ENCODE measurements at places on chromosomes 6 and 20.
A peak's percentile ranks its signal among the peaks of the same experiment; 100 is the strongest.

DNA sequence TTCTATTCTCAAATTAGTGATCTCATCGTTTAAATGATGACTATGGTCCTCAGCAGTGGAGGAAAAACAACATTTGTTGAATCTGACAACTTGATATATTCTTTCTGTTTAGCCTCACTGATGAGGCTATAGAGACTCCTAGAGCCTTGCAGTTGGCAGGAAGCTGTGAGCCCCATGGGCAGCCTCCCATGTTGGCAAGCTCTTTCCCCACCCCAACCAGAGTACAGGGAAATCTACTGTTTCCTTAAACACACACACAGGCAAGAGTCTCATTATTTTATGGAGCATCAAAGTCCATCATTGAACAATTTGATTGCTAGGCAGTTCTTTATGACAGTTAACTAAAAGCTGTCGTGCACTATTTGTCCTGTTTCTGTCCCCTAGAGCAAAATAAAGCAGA lies 498.2 kb upstream of the CITED2 start:
- no peak for DNase-seq

DNA sequence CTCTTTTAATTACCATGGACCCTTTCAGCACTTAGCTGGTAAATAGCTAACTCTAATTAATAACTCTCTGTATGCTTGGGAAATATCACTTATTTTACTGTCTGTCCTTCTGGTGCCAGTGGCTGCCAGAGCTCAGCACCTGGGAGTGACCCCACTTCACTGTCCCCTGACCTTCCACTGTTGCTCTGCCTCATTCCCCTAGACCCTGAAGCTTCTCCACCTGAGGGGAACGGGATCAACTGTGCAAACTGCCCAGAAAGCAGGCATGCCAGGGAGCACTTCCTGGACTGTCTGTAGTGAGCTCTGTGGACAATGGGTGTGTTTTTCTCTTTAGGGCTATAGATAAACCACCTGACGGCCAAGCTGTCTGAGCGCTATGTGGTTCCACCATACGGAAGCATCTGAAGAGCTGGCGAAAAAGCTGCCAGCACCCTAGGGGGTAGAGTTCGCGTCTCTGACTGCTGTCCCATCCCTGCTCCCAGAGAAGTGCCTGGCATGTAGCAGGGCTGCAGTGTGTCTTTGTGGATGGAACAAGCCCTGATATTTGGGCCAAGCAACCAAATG lies 106.3 kb upstream of the FOXA2 start:
- DNase-seq = no peak

DNA sequence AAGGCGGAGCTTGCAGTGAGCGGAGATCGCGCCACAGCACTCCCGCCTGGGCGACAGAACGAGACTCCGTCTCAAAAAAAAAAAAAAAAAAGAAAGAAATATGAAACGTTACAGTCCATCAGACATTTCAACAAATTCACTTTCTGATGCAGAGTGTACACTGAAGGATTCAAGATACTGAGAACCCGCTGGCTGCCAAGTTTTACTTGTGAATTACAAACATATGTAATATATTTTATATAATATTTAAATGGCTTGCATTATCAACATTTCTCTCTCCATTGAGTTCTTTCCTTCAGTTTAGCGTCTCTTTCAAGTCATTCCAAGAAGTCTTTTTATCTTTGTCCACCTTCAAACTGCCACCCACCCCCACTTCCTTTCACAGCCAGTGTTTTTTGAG lies 240.9 kb upstream of the RNF217 start:
- DNase-seq = no peak

- peak; percentile 63 for DNase-seq
These were observed 38.0 kb downstream of the RWDD2A start for GRCh38 chr6:83231146-83231545.

- DNase-seq = no peak
These were observed 19.2 kb downstream of the IRF4 start for GRCh38 chr6:410555-411395.

DNA sequence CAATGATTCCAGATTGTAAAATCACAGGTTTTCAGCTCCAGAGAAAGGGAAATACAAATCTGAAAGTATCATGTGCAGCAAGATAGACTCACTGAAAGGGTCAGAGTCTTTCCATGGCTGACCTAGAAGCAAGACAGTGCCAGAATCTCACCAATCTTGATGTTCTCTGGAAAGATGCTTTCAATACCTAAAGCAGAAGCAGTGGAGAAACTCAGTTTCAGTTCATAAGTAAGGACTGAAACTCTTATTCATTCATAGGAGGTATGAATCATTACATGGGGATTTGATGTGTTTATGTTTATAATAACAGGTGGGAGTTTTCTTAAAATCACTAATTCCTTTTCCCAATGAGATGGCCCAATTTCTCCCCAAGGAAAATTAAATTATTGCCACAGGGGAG lies 42.5 kb downstream of the SLC2A12 start:
- DNase-seq = no peak
